Vagina (tissue), 2 donors: ENCODE measurements at places on chromosomes 16 and 17.

GRCh38 chr17:67434061-67434525 lies 57.0 kb downstream of the PITPNC1 start:
- no peak overlapping the region for H3K4me3 ChIP-seq
- H3K27ac ChIP-seq: peak overlapping the region; percentile 30
- DNase-seq: no peak
- H3K27me3 ChIP-seq: no peaks in the 10 kb centered on the region
- peaks cover 5% of the 10 kb centered on the region for H3K4me1 ChIP-seq
- no peaks in the 10 kb centered on the region for H3K36me3 ChIP-seq

DNA sequence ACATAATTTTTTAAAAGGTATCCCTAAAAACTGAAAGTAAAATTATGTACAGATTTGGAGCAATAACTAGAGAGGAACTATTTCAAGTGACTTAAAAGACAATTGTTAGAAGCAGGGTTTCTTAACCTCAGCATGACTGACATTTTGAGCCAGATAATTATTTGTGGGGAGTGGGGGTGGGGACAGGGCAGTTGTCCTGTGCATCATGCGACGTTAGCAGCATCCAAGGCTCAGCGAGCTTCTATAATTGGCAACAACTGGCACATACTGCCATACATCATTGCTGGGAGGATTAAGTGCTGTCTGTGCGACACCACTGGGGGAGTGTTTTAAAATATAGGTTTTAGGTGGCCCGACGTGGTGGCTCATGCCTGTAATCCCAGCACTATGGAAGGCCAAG lies 27.1 kb downstream of the GABARAPL2 start:
- no peaks in the 10 kb centered on the region for H3K27me3 ChIP-seq
- no peak for DNase-seq
- peaks cover 8% of the 10 kb centered on the region for H3K4me1 ChIP-seq
- no peak overlapping the region for H3K27ac ChIP-seq
- H3K36me3 ChIP-seq: peaks cover 13% of the 10 kb centered on the region
- H3K4me3 ChIP-seq: no peak overlapping the region

- no peaks in the 10 kb centered on the region for H3K36me3 ChIP-seq
- DNase-seq: no peak
- H3K27ac ChIP-seq: no peak overlapping the region
- H3K27me3 ChIP-seq: no peaks in the 10 kb centered on the region
- H3K4me1 ChIP-seq: peaks cover 41% of the 10 kb centered on the region
- no peak overlapping the region for H3K4me3 ChIP-seq
Observed at GRCh38 chr17:45016237-45016636, 35.2 kb downstream of the DCAKD start.

DNA sequence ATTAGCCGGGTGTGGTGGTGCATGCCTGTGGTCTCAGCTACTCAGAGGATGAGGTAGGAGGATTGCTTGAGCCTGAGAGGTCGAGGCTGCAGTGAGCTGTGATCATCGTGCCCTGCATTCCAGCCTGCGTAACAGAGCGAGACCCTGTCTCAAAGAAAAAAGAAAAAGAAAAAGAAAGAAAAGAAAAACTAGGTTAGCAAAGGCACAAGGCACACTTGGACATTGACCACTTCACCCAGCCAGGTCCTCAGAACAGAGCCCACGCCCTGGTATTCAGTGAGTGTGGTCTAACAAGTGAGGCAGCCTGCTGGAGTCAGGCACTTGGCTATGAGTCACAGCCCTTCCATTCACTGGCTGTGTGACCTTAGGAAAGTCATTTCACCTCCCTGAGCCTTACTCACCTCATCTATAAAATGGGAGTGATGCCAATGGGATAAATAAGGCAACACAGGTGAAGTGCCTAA lies 10.4 kb downstream of the MILR1 start:
- no peaks in the 10 kb centered on the region for H3K4me1 ChIP-seq
- no peak overlapping the region for H3K4me3 ChIP-seq
- no peak for DNase-seq

GRCh38 chr16:3953728-3954410 lies 73.4 kb upstream of the CREBBP start:
- no peaks in the 10 kb centered on the region for H3K36me3 ChIP-seq
- no peaks in the 10 kb centered on the region for H3K27me3 ChIP-seq
- no peak overlapping the region for H3K27ac ChIP-seq
- H3K4me1 ChIP-seq: peaks cover 19% of the 10 kb centered on the region
- no peak for DNase-seq

GRCh38 chr17:53950858-53951250 lies 128.1 kb downstream of the KIF2B start:
- H3K27ac ChIP-seq: no peak overlapping the region
- DNase-seq: no peak
- no peaks in the 10 kb centered on the region for H3K4me1 ChIP-seq
- no peaks in the 10 kb centered on the region for H3K36me3 ChIP-seq

DNA sequence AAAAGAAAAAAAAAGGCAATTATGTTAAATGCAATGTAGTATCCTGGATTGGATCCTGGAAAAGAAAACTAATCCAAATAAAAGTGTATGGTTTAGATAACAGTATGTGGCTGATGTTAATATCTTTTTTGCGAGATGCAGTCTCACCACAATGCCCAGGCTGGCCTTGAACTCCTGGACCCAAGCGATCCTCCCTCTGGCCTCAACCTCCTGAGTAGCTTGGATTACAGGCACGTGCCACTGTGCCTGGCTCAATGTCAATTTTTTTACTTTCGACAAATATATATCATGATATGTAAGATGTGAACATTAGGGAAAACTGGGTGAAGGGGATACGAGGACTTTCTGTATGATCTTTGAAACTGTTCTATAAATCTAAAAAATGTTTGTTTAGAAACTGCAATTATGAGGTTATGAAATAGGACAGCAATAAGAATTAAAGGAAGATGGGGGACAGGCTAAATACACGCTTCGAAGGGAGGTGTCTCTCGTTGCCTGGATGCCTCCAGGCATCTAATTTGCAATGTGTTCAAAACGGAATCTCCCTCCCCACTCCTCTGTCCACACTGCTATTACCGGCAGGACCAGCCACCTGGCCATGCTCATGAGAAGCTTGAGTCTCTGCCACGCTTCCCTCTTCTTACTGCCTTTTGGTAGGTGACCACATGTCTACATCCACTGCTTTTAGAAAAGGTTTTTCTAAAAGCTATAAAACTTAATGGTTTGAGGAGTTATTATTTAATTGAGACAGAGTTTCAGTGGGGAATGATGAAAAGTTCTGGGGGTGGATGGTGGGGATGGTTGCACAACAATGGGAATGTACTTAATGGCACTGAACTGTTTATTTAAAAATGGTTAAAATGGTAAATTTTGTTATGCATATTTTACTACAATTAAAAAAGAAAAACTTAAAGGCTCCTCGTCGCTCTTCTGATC lies 15.2 kb downstream of the UBE2O start:
- no peaks in the 10 kb centered on the region for H3K36me3 ChIP-seq
- DNase-seq: no peak
- H3K27ac ChIP-seq: no peak overlapping the region
- H3K4me3 ChIP-seq: no peak overlapping the region
- H3K27me3 ChIP-seq: no peaks in the 10 kb centered on the region

- H3K27ac ChIP-seq: no peak overlapping the region
- no peaks in the 10 kb centered on the region for H3K4me1 ChIP-seq
- H3K4me3 ChIP-seq: no peak overlapping the region
- no peaks in the 10 kb centered on the region for H3K27me3 ChIP-seq
- H3K36me3 ChIP-seq: no peaks in the 10 kb centered on the region
Observed at GRCh38 chr17:52751051-52751450, 592.5 kb upstream of the CA10 start.

- no peaks in the 10 kb centered on the region for H3K4me1 ChIP-seq
- no peak overlapping the region for H3K27ac ChIP-seq
- no peaks in the 10 kb centered on the region for H3K27me3 ChIP-seq
- DNase-seq: no peak
- no peaks in the 10 kb centered on the region for H3K36me3 ChIP-seq
Observed at GRCh38 chr17:36813957-36814563, 123.2 kb upstream of the LHX1 start.

GRCh38 chr16:31298958-31299357 lies 39.2 kb downstream of the ITGAM start:
- DNase-seq: no peak
- no peak overlapping the region for H3K4me3 ChIP-seq
- no peak overlapping the region for H3K27ac ChIP-seq
- no peaks in the 10 kb centered on the region for H3K4me1 ChIP-seq
- no peaks in the 10 kb centered on the region for H3K27me3 ChIP-seq

DNA sequence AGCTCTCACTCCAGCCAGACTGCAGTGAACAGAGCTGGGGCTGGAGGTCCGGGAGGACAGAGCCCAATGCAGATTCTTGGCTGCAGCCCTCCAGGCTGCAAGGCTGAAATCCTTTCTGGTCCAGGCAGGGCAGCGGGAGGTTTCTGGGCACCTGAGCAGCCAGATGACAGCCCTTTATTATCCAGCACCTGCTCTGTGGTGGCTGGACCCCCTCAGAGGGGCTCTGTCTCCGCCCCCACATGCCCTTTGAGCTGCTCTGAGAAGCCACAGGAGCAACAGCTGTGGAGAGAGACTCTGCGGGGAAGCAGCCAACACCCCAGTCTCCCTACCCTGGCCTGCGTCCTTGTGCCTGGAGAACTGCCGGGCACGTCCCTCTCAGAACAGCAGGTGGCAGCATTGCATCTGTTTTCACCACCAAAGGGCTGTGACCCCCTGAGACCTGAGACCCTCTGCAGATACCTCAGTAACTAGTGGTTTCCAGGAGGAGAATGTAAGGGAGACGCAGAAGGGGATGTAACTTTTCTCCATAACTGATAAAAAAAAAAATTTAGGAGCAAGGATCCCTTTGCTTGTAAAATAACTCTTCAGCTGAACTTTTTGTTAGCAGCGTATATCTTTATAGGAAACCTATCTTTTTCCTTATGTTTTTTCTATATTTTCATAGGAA lies 3.7 kb upstream of the CNP start:
- H3K36me3 ChIP-seq: no peaks in the 10 kb centered on the region
- H3K4me1 ChIP-seq: peaks cover 24% of the 10 kb centered on the region
- H3K27me3 ChIP-seq: no peaks in the 10 kb centered on the region
- H3K27ac ChIP-seq: no peak overlapping the region

DNA sequence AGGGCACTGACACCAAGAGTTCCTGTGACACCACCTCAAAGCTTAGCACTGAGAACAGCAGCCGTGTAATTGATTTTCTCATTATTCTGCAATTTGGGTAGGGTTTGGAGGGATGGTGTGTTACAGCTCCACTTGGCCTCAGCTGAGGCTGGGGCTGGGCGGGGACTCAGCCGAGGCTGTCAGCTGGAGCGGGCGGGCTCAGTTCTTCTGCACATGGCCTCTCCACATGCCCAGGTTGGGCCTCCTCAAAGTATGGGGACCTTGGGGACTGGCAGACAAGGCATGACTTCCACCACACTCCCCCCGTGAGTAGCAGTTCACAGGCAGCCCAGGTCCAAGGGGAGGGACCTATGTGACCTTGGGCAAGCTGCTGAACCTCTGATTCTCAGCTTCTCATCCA lies 171.5 kb downstream of the IRF8 start:
- no peaks in the 10 kb centered on the region for H3K36me3 ChIP-seq
- no peaks in the 10 kb centered on the region for H3K4me1 ChIP-seq
- H3K27ac ChIP-seq: no peak overlapping the region
- H3K27me3 ChIP-seq: no peaks in the 10 kb centered on the region
- DNase-seq: no peak
- H3K4me3 ChIP-seq: no peak overlapping the region

DNA sequence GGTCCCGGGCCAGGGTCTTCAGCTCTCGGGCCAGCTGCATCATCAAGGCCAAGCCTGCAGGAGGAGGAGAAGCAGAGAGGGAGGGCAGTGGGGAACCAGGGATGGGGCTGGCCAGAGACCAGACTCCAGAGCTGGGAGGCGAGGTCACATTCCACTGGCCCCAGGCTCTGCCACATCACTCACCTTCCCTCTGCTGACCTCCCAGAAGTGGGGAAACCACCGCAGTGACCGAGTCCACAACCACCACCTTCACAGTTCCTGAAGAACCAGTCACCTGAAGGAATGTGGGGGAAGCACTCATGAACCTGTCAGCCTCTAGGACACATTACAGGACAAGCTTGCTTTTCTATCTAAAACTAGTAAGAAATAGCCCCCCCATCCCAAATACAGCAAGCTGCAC lies 16.4 kb downstream of the RAD51D start:
- no peak for DNase-seq
- H3K36me3 ChIP-seq: peaks cover 33% of the 10 kb centered on the region
- H3K27me3 ChIP-seq: no peaks in the 10 kb centered on the region
- H3K27ac ChIP-seq: no peak overlapping the region
- H3K4me1 ChIP-seq: no peaks in the 10 kb centered on the region

- H3K4me3 ChIP-seq: no peak overlapping the region
- H3K36me3 ChIP-seq: no peaks in the 10 kb centered on the region
- DNase-seq: no peak
- H3K4me1 ChIP-seq: peaks cover 32% of the 10 kb centered on the region
Observed at GRCh38 chr16:56604966-56605365, 3.4 kb upstream of the MT2A start.

DNA sequence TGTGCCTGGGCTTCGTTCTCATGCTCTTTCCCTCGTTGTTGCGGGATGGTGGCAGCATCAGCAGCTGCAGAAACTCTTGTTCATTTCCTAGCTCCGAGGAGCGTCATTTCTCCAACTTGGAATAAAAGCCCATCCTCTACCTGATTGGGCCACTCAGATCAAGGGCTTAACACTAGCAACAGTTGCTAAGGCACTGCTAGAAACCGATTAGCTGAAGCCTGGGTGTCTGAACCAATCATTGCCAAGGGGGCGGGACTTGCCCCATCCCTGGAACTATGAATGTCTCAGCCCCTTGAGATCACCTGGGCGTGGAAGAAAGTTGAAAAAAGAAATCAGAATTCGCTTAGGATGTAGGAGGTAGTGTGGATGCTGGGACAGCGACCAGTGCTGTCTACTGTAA lies 145.3 kb downstream of the FOXL1 start:
- no peak overlapping the region for H3K27ac ChIP-seq
- H3K36me3 ChIP-seq: no peaks in the 10 kb centered on the region
- no peaks in the 10 kb centered on the region for H3K4me1 ChIP-seq
- DNase-seq: no peak
- no peak overlapping the region for H3K4me3 ChIP-seq

DNA sequence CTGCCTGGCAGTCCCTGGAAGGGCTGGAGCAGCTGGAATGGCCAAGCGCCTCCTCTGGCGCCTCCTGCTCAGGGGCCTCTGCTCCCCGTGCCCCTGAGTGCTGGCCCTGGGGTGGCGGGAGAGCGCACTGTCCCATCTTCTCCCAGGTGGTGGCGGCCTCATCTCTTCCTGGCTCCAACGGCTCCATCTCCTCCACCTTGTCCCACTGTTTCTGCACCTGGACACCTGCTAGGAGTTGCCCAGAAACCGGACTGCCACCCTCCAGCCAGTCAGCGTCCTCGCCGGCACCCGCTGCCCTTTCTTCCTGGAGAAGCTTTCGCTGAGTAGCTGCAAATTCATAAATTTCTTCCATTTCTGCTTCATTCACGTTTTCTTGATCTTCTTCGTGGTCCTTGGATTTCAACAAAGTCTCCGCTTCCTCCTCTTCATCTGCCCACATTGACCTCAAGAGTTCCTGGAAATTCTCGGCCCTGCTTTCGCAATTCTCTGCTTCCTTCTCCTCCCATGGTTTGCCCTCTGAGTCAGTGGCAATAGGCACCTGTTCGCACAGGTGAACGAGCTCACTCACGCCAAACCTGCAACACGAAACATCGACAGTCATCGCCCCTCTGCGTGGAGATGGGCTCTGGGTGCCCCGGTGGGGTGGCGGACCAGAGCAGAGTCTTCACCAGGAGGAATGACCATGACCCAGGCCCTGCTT lies 13.7 kb upstream of the NLRC3 start:
- H3K36me3 ChIP-seq: peaks cover 7% of the 10 kb centered on the region
- H3K4me3 ChIP-seq: no peak overlapping the region
- DNase-seq: no peak
- no peak overlapping the region for H3K27ac ChIP-seq

- H3K27ac ChIP-seq: no peak overlapping the region
- H3K27me3 ChIP-seq: no peaks in the 10 kb centered on the region
- H3K4me1 ChIP-seq: peaks cover 23% of the 10 kb centered on the region
- peak; percentile 6 for DNase-seq
Observed at GRCh38 chr17:13933441-13934276, 135.6 kb upstream of the COX10 start.
